Caco-2 (cell line): ENCODE measurements at places on chromosomes 1 and 21. TPM values are rescaled to one million over a fixed set of nuclear protein-coding genes. Genes with fewer than 3 reads are reported as not detected.

The PDZK1 gene
- 90.2 and 98.9 TPM in 2 replicates for total RNA-seq

The LCE1F gene
- not detected in 2 replicates for total RNA-seq

The DCST1 gene
- total RNA-seq, result 0.32 TPM in 1 of 2 replicates, not detected in the other

The SPATA6 gene
- total RNA-seq, result 1.8 and 2.6 TPM in 2 replicates

The TDRD5 gene
- total RNA-seq, result 0.52 and 0.72 TPM in 2 replicates

The PADI1 gene
- not detected in 2 replicates for total RNA-seq

The PADI4 gene
- total RNA-seq, result not detected in 2 replicates

The S100A3 gene
- total RNA-seq, result 0.61 and 0.84 TPM in 2 replicates

The OLFM3 gene
- total RNA-seq, result not detected in 2 replicates

The SH3D21 gene
- total RNA-seq, result 12.1 and 12.4 TPM in 2 replicates

The TMPRSS3 gene
- not detected in 2 replicates for total RNA-seq

DNA sequence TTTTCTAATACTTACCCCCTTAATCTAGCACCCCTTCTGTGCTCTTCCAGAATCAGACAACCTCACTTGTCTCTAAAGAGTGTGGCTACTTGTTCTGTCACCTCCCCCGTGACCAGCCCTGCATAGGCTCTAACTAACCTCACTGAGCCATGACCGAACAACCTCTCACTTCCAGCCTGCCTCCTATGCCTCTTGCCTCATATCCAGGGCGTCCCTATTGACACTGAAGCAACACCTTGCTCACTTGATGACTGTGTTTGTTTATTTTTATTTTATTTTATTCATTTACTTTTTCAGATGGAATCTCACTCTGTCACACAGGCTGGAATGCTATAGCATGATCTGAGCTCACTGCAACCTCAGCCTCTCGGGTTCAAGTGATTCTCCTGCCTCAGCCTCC lies 235.1 kb upstream of the B3GALT2 start:
- no peak for DNase-seq

DNA sequence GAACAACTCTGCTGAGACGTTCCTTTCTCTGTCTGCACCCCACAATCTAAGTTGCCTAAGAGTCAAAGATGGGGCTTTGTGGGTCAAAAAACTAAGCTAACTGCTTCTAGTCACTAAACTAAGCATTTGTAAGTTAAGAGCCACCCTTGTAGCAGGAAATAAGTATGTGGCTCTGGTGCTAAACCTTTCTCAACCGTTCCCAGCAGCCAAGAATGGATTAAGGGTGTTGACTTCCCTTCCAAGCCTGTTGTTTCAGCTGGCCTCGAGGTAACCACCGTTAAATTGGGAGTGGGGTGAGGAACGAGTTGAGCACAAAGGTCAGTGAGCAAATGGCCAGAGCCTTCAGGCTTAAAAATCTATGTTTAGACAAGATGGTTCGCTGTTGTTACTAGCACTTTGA lies 169.1 kb downstream of the TRIM33 start:
- no peak for DNase-seq

DNA sequence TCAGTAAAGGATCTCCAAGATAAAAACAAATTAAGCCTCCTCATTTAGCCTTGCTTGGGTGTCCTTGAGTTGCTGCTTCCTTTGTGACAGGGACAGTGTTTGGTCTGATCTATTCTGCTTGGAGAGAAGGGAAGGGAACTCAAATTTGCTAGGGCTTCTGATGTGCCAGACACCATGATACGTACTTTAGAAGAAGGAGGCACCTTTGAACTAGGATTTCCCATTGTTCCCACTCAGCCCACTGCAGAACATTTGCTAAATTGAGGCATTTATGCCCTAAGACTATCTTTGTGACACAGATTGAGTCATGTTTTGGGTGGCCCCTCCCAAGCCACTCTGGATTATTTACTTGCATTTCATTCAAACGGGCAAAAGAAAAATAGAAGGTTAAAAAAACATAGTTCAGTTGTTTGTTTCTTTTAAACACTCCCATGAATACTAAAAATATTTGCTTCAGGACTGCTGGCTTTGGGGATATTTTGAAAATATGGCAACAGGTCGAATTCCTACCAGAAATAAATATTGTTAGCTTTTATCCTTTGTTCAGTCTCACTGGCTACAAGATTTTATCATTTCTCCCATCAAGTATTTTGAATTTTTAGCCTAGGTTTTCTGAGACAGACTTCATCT lies 81.9 kb upstream of the WLS start:
- no peak for DNase-seq

DNA sequence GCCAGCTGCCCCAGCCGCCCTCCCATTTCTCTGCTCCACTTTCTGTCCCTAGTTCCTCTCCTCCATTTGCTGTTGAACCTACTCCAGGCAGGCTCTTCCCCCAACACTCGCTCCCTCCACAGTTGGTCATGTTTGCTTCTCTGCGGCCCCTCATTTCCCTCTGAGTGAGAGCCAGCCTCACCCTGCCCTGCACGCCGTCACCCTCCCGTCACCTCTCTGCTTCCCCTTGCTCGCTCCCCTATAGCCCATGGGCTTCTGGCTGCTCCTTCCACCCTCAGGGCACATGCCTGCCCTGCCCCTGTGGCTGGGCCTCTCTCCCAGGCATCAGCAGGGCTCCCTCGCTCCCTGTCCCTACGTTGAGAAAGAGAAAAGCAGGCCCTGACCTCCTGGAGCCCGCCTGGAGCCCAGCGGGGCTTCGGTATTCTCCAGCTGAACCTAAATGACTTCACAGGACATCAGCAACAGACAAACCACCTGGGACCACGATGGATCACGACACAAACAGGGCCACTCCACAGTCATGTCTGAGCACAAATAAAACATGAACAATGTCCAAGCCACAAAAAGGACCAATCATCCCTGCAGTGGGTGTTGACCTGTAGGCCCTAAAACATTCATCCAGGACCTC lies 13.3 kb upstream of the THEMIS2 start:
- no peak for DNase-seq

GRCh38 chr1:37432716-37433115 lies 41.7 kb upstream of the ZC3H12A start:
- DNase-seq, result no peak

DNA sequence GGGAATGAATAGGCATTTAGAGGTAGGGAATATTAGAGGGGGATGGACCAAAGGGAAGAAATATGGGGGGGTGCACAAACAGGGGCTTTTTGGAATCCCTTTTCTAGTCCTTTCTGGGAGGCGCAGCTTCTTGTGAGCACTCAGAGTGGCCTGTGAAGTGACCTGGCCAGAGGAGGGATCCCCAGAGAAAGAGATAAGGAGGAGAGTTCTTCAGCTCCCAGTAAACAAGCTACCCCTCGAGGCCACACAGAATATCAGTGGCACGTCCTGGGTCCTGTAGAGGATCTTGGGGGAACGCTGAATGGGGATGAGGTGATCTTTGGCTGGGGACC lies 19.4 kb downstream of the VANGL2 start:
- no peak for DNase-seq

DNA sequence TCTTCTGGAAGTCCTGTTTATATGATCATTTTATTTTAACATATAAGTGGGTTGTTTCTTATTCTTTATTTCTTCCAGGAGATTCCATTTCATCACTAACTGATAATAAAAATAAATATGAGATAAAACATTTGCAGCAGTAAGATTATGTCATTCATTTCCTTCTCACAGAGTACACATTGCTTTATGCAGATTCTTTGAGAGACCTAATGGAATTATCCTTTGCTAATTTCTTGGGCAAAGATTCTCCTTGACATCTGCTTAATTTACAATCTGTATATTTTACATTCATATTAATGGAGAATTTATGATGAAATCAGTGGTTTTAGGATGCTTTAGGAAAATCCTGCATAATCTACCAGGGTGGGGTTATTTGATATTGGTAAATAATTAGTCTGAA lies 60.6 kb downstream of the PTBP2 start:
- DNase-seq, result no peak

- DNase-seq, result no peak
Observed at GRCh38 chr1:19469004-19469403, 16.3 kb downstream of the CAPZB start.

DNA sequence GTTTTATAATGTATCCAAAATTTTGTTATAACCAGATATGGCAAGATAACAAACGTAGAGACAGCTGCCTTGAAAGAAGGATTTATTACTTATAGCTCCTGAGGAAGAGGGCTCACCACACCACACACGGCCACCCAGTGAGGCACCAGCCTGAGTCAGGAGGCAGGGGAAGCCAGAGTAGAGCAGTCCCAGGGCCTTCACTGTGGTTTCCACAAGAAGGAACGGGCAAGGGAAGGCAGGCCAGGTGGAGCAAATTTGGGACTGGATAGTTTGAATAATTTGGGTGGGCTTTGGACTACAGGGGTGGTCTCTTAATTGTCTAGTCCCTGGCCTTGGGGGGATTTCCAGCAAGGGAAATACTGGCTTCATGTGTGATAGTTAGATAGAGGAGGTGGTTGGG lies 72.5 kb downstream of the RRAGC start:
- no peak for DNase-seq

- no peak for DNase-seq
Observed at GRCh38 chr1:173862769-173863223, 5.0 kb downstream of the GAS5 start.

- DNase-seq, result no peak
Observed at GRCh38 chr1:20093940-20094391, 24.0 kb downstream of the PLA2G5 start.

GRCh38 chr1:197247465-197247864 lies 20.6 kb upstream of the CRB1 start:
- DNase-seq, result no peak

GRCh38 chr1:3542676-3543075 lies 68.6 kb downstream of the MEGF6 start:
- DNase-seq, result no peak

DNA sequence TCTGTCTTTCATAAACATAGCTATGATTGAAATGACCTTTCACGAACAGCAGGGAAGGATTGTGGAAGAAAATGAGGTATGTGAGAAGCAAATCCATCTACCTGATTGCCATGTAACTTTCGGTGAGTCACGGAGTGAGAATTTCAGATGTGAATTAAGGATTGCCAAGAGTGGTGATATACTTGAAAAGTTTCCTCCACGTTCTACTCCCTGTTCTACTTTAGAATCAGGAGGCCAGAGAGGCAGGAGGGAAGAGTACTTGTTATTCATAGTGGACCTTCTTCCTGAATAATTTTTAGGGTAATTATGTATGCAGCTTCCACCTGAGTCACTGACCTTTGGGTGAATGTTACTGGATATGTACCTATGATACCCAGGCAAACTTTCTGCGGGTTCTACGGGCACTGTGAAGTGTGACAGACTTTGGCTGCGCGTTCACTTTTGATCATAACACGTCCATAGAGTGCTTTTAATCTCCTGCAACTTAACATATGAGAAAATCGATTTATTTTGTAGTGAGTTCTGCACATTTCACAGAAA lies 2.6 kb upstream of the KCNE1 start:
- DNase-seq, result no peak

GRCh38 chr1:24886241-24886640 lies 43.8 kb downstream of the RUNX3 start:
- no peak for DNase-seq

DNA sequence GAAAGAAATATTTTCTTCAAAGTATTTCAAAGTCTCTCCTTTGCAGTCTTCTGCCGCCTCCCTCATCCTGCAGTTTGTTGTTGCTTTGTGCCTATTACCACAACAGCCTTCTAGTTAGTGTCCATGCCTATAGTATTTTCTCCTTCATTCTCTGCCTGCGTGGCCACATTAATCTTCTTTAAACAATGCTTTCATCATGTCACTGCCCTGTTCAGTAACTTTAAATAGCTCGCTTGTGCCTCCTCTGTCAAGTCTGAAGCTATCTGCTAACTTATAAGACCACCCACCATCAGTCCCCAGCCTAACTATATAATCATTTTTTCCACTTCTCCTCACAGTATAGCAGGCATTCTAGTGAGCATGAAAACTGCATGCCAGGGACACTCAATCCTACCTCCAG lies 290.3 kb downstream of the PDE4B start:
- no peak for DNase-seq

DNA sequence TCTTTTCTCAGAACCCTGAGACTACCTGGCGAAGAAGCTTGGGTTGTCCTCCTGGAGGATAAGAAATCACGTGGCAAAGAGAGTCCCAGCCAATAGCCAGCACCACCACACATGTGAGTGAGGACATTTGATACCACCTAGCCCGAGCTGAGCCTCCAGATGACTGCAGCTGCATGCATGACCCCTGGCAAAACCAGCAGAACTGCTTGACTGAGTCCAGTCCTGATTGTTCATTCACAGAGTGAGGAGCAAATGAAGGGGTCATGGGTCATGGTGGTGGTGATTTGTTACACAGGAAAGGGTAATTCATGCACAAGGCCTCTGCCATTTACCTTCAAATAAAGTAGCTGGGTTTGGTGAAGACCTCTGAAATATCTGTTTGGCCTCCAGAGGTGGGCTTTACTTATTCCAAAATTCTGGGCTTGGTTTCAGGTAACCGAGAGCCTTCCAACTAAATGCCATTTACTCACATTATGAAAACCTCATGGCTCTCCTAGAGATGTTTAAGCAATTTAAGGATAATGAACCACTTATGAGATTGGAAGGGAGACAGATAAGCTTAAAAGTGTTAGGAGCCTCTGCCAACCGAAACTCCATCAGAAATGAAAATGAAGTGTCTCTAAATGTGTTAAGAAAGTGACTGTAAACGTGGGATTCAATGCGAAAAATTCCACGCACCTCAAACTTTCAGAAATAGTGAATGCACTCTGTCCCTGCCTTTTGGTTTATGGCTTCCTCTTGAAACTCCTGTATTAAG lies 163.3 kb downstream of the SLC35F3 start:
- no peak for DNase-seq

DNA sequence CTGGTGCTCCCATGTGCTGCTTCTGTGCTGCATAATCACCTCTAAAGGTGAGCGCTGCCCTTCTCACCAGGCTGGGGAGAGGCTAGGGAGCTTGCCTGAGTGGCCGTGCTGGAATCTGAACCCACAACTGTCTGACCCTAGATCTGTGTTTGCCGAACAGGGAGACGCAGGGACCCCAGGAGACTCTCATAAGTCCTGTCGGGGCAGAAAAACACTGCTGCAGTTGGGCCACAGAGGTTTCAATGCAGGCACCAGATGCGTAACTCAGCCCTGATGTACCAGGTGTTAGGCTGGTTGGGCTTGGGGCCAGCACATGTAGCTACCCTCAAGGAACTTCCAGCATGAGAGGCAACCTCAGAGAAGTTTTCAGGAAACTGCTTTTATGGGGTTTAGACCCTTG lies 49.5 kb upstream of the DMRTB1 start:
- no peak for DNase-seq

DNA sequence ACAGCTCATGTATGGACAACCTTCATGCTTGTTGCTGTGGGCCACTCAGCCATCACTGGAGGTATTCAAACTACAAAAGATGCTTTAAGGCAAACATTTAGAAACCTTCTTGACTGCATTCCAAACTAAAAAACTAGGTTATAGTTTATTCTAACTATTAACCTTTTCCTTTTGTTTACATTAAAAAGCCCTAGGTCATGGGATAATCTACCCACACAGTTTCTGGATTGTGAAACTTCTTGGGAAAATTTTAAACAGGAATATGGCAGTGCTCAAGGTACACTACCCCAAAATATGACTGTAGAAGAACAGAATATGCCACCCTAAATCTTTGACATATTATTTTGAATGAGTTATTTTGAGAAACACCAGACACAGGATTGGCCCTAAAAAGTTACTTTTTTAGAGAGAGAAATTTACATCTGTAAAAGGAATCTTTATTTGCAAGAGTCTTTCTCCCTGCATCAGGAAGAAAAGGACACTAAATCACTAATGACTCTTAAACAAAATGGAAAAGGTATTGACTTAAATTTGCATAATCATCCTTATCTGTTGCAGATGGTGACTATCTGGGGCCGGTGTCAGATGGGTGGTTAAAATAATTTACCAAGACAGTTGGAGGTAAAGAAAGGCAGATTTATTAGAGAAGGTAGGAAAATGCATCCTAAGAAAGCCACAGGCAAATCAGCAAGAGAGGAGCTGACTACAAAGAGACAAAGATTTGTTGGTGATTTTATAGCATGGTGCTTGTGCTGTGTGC lies 25.1 kb upstream of the NUF2 start:
- DNase-seq, result no peak
